ENCODE measurements at places on chromosomes 2 and 18. TPM values are rescaled to one million over a fixed set of nuclear protein-coding genes. Genes with fewer than 3 reads are reported as not detected.
A peak's percentile ranks its signal among the peaks of the same experiment; 100 is the strongest.

LPIN1 gene
- total RNA-seq: 13.5 TPM

DSG1 gene
- not detected for total RNA-seq

CD207 gene
- not detected for total RNA-seq

DNA sequence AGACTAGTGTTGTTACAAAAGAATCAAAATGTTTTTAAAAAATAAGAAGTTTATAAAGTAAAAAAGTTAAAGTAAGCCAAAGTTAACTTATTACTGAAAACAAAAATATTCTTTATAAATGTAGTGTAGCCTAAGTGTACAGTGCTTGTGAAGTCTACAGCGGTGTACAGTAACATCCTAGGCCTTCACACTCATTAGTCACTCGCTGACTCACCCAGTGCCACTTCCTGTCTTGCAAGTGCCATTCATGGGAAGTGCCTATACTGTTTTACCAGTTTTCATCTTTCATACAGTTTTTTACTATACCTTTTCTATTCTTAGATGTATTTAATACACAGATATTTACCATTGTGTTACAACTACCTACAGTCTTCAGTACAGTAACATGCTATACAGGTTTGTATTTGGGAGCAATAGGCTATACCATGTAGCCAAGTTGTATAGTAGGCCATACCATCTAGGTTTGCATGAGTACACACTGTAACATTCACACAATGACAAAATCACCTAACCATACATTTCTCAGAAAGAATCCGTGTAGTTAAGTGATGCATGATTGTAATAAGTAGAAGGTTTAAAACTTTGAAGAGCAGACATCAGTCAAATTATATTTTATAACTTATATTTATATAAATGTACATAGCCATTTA is 13.4 kb downstream of the SERPINB7 start:
- peak; percentile 89 for DNase-seq

DNA sequence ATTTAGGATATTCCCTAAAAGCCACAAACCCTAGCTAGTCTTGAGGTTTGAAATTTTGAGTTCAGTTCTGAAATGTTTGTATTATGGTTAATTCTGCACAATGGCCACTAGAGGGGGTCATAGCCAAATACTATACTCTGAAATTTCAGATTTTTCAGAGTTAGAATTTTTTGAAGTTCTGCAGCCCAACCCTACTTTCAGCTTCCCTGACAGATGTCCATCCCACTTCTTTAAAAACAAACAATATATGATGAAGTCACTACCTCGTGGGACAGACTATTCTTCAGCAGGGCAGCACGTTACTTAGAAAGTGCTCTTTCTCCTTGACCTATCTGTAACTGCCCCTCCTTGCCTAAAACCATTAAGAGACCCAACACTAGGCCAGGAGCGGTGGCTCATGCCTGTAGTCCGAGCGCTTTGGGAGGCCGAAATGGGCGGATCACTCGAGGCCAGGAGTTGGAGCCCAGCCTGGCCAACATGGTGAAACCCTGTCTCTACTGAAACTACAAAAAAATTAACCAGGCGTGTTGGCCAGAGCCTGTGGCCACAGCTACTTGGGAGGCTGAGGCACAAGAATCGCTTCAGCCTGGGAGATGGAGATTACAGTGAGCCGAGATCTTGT is 48.2 kb upstream of the PAPOLG start:
- peak; percentile 15 for DNase-seq

GRCh38 chr2:160679686-160680085 is 186.1 kb upstream of the RBMS1 start:
- no peak for DNase-seq

DNA sequence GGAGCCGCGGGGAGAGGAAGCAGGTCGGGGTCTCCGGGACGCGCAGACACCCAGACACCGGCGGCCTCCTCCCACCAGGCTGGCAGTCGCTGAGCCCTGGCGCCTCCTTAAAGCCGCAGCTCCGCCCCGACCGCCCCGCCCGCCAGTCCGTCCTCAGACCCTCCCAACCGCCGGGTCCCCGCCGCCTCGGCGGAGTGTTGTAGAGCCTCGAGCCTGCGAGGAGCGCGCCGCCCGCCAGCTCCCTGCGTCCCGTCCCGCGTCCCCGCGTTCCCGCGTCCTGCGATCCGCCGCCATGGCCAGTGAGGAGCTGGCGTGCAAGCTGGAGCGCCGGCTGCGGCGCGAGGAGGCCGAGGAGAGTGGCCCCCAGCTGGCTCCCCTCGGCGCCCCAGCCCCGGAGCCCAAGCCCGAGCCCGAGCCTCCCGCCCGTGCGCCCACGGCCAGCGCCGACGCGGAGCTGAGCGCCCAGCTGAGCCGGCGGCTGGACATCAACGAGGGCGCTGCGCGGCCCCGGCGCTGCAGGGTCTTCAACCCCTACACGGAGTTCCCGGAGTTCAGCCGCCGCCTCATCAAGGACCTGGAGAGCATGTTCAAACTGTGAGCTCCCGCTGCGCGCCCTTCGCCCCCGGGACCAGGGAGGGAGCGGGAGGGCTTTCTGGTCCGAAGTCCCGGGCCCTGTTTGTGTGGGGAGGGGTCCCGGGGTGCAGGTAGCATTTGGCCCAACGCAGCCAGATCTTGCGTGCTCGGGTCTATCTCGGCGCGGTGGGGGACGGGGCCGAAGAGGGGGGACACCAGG is at the start of gene EFHD1:
EFHD1 (plus strand) TSS at position 192 of the 793 bp plus-strand sequence; CDS start at position 293, 101 bp downstream.
- DNase-seq: peak; percentile 78

GRCh38 chr2:157895531-157895930 is 19.4 kb upstream of the ACVR1 start:
- peak; percentile 38 for DNase-seq

DNA sequence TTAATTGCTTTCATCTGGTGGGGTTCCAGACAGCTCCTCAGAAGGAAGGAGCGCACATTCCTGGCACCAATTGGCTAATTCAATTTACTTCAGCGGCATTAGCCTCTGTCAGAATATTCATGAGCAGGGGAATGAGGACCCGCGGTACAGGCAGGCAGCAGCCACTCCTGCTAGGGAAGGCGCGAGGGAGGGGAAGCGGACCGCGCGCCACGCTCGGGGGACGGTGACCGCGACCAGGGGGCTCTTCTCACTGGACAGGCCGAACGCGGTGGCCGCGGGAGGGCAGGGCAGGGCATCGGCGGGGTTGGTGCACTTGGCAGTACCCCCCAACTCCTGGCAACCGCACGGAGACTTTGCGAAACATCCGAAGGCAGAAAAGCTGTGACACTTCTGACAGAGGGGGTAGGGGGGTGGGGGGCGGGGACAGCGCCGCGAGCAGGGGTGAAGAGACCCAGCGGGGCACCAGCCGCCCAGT is at the start of gene CDH20:
CDH20 (plus strand) TSS at position 160 of the 475 bp plus-strand sequence.
- no peak for DNase-seq

DNA sequence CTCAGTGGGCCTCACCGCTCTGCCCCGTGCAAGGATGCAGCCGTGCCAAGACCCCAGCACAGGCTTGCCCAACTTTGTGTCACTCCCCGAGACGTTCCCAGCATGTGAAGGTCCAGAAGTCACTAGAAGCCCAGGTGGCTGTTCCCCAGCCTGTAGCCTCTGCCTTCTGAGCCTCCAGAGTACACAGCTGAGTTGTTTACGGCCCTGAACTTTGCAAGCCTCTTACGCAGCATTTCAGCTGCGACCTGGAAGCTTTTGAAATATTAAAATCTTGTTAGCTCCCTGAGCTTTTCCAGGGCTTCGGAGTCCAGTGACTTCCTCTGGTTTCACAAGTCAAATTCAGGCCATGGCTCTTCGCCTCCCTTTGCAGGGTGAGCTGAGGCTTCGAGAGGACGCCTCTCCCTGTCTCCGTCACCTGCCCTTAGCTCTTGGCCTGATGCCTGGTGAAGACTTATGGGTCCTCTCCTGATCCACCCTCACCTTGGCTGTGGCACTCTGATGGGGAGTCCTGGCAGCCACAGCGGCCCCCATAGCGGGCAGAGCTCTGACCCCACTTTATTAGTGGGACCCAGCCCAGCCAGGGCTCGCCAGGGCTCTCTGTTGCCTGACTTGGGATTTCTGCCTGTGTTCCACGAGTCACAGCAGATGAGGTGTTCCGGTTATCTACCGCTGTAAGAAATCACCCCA is 76.5 kb upstream of the HPCAL1 start:
- no peak for DNase-seq

- peak; percentile 71 for DNase-seq
Measured at GRCh38 chr2:169141713-169142352, 72.5 kb downstream of the DHRS9 start.

DNA sequence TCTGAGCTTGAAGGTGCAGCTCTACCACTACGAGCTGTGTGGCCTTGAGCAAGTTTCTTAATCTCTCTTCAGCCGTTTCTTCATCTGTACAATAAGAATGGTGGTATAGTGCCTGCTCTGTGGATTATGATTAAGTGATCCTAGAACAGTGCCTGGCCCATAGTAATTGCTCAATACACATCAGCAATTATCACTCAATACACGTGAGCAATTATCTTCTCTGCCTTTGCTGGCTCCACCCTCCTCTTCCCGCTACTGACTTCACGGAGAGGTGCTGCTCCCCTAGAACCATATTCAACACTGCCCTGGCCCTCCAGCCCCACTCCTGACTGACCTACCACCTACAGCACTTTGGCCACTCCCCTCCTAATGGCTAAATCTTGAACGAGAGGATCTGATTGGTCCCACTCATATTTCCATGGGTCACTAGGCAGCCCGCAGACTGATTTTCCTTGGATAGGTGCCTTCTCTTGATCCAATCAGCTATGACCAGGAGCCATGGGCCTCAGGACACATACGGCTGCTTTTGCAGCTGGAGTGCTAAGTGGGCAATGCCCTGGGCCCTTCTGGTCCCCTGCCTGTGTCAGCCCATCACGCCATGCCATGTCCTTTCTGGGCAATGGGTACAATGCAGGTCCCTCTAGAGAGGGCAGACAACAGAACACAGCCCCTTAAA is 77.5 kb downstream of the STPG4 start:
- no peak for DNase-seq

Data from Daoy (cell line).